ENCODE measurements at places on chromosomes 11 and 22.
A peak's percentile ranks its signal among the peaks of the same experiment; 100 is the strongest.

DNA sequence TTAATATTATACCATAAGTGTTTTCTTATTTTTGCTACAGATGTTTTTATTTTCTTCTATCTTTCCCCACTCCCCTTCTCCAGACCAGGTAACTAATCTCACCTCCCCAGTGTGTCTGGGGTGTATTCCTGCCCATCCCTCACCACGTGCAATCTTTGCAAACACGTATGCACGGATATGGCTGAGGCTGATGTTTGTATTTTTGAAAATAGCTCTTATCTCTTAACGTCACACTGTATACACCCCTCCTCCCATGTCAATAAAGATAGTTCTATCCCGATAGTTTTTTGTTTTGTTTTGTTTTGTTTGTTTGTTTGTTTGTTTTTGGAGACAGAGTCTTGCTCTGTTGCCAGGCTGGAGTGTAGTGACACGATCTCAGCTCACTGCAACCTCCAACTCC, 127.5 kb downstream of the FBXO7 start:
- H3K36me3 ChIP-seq: no peaks in the 10 kb centered on the region
- no peaks in the 10 kb centered on the region for H3K4me1 ChIP-seq
- no peak overlapping the region for H3K27ac ChIP-seq
- no peak overlapping the region for H3K4me3 ChIP-seq

DNA sequence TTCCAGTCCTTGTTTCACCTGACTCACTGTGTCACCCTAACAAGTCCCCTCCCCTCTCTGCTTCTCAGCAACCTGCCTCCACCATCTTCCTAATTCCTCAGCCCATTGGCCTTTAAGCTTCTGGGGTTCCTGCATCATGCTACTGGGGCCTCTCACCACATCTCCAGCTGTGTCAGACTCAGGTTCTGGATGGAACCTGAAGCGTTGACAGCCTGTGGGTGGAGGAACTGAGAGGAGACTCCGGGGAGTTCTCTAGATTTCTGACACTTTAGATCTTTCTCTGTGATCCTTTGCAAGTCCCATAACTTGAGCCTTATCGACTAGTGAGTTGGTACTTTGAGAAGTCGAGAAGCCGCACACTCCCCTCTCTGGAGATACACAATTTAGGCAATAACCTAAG, 11.6 kb upstream of the SLC5A1 start:
- no peaks in the 10 kb centered on the region for H3K4me1 ChIP-seq
- H3K36me3 ChIP-seq: no peaks in the 10 kb centered on the region
- no peak overlapping the region for H3K4me3 ChIP-seq
- H3K27me3 ChIP-seq: peaks cover 6% of the 10 kb centered on the region

DNA sequence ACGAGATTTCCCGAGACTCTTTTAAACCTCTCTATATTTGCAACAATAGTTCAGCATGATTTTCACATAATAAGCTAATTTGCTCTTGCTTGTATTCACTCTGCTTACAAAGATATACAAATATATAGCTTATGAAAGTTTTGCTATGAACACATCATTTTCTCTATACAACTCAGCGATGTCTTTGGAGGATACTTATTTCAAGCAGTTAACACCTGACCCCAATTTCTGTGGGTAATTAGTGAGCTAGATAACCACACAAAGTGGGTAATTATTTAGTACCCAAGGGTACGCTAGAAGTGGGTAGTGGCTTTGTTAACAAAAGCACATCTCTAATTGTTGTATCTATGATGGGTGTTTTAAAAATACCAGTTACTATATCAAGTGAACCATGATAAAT, 12.3 kb downstream of the BLID start:
- no peak for DNase-seq
- H3K27ac ChIP-seq: no peak overlapping the region
- peaks cover 15% of the 10 kb centered on the region for H3K27me3 ChIP-seq
- no peaks in the 10 kb centered on the region for H3K36me3 ChIP-seq

GRCh38 chr22:30370641-30371230, 13.9 kb downstream of the CCDC157 start:
- H3K4me3 ChIP-seq: no peak overlapping the region
- H3K27ac ChIP-seq: no peak overlapping the region
- H3K36me3 ChIP-seq: no peaks in the 10 kb centered on the region
- no peaks in the 10 kb centered on the region for H3K27me3 ChIP-seq
- DNase-seq: peak; percentile 76

DNA sequence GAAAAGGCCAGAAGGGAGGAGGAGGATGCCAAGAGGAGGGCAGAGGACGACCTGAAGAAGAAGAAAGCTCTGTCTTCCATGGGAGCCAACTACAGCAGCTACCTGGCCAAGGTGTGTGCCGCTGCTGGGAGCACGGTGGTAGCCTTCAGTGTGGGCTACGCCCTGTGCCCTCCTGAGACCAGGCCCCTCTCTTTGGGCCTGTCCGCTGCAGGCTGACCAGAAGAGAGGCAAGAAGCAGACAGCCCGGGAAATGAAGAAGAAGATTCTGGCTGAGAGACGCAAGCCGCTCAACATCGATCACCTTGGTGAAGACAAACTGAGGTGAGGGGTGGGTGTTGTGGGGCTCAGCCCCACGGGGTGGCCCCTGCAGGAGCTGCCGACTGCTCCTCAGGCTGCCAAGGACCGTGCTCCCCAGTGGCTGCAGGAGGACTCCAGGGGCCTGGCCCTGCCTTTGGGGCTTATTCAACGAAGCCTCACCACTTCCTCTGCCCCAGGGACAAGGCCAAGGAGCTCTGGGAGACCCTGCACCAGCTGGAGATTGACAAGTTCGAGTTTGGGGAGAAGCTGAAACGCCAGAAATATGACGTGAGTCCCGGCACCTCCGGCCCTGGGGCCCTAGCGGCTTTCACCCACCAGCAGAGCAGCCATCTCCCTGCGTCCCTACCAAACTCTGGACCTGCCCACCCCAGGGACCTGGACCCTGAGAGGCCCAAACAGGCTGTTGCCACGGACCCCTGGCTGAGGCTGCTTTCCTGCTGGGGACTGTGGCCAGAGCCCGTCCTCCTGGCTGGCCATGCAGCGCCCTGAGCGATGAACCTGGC, 12.6 kb upstream of the MRPL23 start:
- H3K27ac ChIP-seq: no peak overlapping the region
- no peaks in the 10 kb centered on the region for H3K36me3 ChIP-seq
- no peak overlapping the region for H3K4me3 ChIP-seq
- H3K4me1 ChIP-seq: peaks cover 6% of the 10 kb centered on the region
- no peaks in the 10 kb centered on the region for H3K27me3 ChIP-seq
- no peak for DNase-seq

- H3K27me3 ChIP-seq: no peaks in the 10 kb centered on the region
- H3K4me3 ChIP-seq: no peak overlapping the region
- DNase-seq: no peak
- no peak overlapping the region for H3K27ac ChIP-seq
- H3K4me1 ChIP-seq: no peaks in the 10 kb centered on the region
Measured at GRCh38 chr11:46457021-46457420, 65.4 kb upstream of the CHRM4 start.

GRCh38 chr11:62839050-62839945, at the start of gene WDR74:
Gene WDR74, minus strand, starts transcription at chr11:62839590. Its CDS starts 20 bp downstream, at chr11:62839570.
- H3K27me3 ChIP-seq: no peaks in the 10 kb centered on the region
- peak within 1 kb of the TSS; percentile 98 for H3K4me3 ChIP-seq
- peaks cover 19% of the 10 kb centered on the region for H3K36me3 ChIP-seq
- DNase-seq: peak; percentile 99

DNA sequence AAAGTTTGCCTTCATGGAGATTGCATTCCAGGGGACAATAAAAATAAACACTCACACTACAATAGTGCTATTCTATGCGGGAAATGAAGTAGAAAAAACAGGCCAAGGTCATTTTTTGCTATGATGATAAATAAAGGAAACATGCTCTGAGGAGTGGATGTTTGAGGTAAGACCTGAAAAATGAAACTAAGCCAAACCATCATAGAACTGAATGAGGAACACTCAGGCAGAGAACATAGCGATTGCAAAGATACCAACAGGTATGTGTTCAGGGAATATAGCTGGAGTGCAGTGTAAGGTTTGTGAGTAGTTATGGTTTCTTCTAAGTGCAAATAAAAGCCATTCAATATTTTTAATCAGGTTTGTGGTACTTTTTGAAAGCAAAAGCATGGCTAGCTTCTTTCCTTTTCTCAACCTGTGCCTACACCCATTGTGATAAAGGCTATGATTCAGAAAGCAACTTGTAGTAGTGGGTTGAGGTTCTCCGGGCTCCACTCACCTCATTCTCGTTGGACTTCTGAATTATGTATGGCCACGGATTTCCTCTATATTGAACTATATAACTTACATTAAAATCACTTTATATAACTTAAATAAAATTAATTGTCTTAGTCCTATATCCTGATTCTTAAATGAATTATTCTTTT, 278.2 kb upstream of the CHORDC1 start:
- H3K36me3 ChIP-seq: no peaks in the 10 kb centered on the region
- no peaks in the 10 kb centered on the region for H3K27me3 ChIP-seq
- no peak overlapping the region for H3K27ac ChIP-seq

DNA sequence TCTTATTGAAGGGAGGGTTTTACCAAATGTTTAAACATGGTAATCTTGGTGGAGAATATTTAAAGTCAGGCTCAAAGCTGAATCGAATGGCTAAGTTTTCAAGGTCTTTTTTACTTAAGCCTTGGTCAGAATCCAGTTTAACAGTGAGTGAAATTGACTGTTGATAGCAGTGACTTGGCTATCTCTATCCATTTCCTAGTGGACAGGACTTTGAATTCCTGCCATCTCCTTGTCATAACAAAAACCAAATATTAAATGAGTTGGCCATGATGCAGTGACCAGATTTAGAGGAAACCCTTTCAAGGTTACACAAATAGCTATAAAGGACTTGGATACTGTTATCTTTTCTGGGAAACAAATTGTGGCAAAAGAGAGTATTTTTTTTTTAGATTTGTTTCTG, 92.0 kb downstream of the JRKL start:
- no peaks in the 10 kb centered on the region for H3K27me3 ChIP-seq
- H3K27ac ChIP-seq: no peak overlapping the region

GRCh38 chr11:116691771-116692177, 81.0 kb downstream of the BUD13 start:
- no peak for DNase-seq
- no peak overlapping the region for H3K4me3 ChIP-seq
- H3K27ac ChIP-seq: no peak overlapping the region
- no peaks in the 10 kb centered on the region for H3K4me1 ChIP-seq
- H3K36me3 ChIP-seq: no peaks in the 10 kb centered on the region

GRCh38 chr11:128506999-128507611, 80.3 kb downstream of the ETS1 start:
- peak; percentile 81 for DNase-seq
- H3K4me3 ChIP-seq: peak overlapping the region; percentile 2
- peak overlapping the region; percentile 83 for H3K27ac ChIP-seq
- H3K36me3 ChIP-seq: no peaks in the 10 kb centered on the region

GRCh38 chr11:18173225-18173866, 709 bp downstream of the MRGPRX4 start:
- no peaks in the 10 kb centered on the region for H3K27me3 ChIP-seq
- DNase-seq: no peak
- H3K27ac ChIP-seq: no peak overlapping the region
- no peaks in the 10 kb centered on the region for H3K36me3 ChIP-seq
